ENCODE measurements at places on chromosomes 3 and 15. TPM values are rescaled to one million over a fixed set of nuclear protein-coding genes. Genes with fewer than 3 reads are reported as not detected.

SLC51A gene
- total RNA-seq = not detected

CIB2 gene
- total RNA-seq = 0.44 TPM

DNA sequence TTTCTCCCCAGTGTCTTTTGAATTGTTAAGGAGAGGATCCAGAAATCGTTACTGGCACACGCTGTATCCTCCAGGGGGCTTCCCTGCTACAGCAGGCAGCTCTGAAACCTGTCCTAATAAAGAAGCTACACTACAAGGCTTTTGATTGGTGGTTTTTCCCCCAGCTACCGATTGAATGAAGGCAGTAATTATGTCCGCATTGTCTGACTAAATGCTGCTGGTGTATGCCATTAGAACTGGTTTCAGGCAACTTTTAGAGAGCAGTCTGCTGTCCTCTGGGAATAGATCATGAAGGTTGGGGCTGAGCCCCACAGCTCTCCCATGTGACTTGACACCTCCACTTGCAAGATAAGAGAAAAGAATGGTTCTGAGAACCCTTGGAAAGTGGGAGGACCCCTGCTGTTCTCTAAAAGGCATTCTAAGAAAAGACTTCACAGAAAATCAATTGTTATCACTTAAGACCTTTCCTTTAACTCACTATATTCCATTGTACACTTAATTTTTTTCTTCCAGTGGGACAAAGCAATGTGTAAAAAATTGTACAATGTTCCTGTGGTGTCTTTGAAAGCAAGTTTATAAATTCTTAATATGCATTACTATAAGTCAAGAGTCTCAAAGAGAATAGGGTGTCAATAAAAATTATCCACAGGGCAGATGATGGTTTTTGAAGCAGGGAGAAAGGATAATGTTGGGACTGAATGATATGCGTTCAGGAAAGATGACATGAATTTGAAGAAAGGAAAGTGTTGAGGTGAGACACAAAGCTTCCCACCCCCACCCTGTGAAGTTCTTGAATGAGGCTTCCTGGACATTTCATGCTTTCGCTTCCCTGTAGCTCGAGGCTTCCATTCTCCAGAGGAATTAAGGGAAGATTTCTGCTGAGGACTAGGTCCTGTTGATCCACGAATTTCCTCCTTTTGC is 53.0 kb upstream of the DAZL start:
- no peak for DNase-seq

DNA sequence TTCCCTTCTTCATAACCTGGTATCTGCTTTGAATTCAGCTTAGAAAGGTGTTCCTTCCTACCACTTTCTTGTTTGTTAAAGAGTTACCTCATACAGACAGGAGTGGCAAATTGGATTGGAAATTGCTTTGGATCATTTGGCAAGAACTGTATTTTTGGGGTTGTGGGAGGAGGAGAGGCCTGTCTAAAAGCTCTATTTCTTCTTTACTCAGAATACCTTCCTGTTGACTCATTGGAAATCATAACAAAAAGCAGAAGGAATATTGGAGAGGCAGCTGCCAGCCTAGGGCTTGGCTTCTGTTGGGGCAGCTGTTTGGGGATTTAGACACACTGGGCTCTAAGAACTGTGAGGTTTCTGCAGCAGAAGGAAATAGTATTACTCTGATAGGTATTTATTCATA is 14.2 kb downstream of the IQGAP1 start:
- DNase-seq = peak; percentile 61

Measured in HT-29 (cell line).